ENCODE measurements at places on chromosomes 2 and 18.

GRCh38 chr2:45736757-45737704 lies 85.6 kb downstream of the PRKCE start:
- DNase-seq: no peak

DNA sequence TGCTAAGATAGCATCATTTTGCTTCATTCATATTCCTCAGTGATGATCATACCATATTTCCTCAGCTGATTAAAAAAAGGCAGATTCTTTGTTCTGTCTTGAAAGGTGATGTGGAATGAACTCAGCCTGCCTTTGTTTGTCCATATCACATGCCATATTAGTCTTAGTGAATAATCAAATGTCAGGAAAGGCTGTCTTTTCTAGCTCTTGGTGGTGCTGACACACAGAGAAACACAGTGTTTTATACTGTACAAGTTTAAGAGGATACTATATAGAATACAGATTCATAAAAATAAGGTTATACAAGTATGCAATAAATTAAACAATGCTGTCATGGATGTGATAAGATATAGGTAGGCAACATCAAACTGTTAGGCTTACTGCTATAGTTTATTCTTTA lies 97.1 kb upstream of the FAM98A start:
- DNase-seq: no peak

GRCh38 chr18:78685250-78685979 lies 294.2 kb upstream of the SALL3 start:
- DNase-seq: no peak

DNA sequence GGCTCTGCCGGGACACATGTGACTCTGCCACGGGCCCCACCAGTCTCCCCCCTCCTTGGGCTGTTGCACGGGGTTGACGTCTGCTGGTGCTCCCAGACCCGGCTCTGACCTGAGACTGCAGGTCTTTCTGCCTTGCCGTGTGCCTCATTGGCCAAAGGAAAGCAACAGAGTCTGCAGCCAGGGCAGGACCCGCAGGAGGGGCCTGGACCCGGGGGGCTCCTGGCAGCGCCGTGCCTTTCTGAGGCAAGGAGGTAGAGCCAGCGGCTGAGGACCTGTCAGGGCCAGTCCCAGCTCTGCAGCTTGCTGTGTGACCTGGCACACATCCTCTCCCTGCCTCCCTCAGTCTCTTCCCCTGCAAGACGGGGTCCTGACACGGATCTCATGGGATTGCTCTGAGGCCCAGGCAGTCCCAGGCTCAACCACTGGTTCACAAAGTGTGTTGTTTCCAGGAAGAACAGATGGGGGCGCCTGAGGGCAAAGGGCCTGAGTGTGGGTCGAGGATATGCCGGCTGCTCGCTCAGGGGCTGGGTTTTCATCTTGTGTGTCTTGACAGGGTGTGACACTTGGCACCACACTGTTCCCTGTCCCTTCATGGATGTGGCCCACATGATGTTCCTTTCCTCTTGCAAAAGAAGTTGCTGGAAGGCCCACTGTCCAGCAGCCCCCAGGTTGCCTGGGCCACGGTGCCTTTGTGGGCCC lies 9.0 kb downstream of the CAPN10 start:
- DNase-seq: no peak

- DNase-seq: no peak
Measured at GRCh38 chr18:25544546-25545287, 192.8 kb upstream of the ZNF521 start.

DNA sequence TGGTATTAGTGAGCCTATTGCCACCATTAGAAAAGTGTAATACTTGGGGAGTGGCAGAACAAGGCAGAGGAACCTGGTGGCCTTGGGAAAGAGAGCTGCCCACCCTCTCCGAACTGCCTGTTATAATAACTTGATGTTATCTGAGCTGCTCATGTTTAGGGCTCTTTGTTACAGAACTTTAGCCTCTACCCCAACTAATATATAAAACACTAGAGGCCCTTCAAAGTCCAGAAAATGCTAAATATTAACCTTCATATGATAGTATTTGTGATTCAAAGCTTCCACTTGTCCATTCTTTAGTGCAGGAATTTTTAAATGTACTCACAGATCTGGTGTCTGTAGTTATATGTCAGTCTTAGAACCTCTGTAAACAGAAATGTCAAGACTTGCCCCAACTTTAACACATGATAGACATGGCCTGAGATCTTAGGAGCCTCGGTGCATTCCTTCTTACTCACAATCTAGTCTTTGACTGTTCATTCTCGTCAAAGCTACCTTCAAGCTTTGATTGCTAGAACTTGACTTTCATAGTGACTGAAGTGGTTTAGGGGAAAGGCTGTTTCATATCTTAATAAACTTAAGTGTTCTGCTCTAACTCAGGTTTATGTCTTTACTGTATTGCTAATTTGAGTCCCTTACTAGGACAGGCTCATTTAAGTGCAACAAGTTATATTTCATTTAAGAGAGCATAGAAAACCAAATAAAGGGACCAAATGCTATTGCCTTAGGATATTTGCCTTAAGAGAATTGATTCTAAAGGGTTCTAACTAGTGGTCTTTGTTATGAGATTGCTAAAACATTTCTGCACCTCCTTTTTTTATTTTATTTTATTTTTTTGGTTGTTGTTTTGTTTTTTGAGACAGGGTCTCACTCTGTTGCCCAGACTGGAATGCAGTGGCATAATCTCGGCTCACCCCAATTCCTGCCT lies 41.6 kb downstream of the DDX1 start:
- DNase-seq: no peak
